ENCODE measurements at places on chromosomes 4 and X.

DNA sequence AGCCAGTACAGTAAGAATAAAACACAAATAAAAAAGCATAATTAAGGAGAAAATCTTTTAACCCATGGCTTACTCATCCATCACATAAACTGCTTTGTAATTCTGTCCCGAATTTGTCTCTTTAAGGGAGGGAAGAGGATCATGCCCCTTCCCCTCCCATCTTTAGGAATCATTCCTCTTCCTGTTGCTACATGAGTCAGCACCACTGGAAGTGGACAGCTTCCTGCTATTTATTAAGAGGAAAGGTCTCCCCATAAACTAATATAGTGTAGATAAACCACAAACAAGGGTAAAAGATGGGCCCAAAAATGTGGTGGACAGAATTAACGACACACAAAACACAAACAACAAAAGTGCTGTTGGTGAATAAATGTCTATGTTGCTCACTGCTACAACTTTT is 75.8 kb downstream of the PPP3CA start:
- DNase-seq: no peak

DNA sequence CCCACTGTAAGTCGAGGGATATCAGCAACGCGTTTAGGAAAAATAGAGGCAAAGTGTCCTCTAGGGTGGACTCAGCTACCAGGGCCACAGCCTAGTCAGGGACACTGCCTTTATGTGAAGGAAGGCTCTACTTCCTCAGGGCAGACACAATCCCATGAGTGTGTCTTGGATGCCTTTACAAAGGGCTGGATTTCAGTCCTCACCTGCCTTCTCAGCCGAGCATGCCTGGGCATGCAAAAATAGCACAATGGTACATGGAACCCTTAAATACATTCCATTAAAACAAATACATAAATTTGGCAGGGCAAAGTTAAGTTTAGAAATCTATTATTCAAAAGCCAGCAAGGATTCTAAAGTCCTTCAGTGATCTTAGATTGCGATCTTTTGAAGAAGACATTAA is 51.1 kb downstream of the DMD start:
- DNase-seq: no peak

GRCh38 chr4:84238247-84239090 is 260.6 kb downstream of the NKX6-1 start:
- DNase-seq: no peak

DNA sequence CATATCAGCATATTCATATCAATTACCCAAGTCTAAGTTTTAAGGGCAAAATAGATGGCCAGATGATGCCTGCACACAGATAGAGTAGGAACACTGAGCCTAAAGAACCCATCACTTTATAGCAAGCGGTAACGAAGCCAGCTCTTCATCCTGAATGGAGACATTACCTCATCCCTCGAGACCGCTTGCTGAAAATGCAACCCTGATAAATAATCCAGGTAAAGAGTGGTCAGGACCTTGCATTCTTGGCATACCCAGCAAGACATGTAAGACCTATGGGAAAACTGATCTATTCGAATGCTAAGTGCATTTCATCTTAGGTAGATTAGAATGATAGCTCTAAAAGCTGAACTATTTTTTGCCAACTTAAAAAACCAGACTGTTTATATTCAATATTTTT is 25.3 kb downstream of the DCHS2 start:
- DNase-seq: no peak

DNA sequence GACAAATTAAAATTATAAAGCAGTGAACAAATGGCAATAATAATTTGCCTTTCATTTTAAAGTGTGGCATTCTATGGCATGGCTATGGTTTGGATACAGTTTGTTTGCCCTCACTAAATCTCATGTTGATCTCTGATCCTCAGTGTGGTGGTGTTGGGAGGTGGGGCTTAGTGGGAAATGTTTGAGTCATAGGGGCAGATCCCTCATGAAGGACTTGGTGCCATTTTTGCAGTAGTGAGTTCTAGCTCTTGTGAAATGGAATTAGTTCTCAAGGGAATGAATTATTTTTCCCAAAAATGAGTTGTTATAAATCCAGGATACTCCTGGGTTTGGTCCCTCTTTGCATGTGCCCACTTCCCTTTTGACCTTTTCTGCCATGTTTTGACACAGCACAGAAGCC is 181.4 kb downstream of the AMELX start:
- DNase-seq: no peak

DNA sequence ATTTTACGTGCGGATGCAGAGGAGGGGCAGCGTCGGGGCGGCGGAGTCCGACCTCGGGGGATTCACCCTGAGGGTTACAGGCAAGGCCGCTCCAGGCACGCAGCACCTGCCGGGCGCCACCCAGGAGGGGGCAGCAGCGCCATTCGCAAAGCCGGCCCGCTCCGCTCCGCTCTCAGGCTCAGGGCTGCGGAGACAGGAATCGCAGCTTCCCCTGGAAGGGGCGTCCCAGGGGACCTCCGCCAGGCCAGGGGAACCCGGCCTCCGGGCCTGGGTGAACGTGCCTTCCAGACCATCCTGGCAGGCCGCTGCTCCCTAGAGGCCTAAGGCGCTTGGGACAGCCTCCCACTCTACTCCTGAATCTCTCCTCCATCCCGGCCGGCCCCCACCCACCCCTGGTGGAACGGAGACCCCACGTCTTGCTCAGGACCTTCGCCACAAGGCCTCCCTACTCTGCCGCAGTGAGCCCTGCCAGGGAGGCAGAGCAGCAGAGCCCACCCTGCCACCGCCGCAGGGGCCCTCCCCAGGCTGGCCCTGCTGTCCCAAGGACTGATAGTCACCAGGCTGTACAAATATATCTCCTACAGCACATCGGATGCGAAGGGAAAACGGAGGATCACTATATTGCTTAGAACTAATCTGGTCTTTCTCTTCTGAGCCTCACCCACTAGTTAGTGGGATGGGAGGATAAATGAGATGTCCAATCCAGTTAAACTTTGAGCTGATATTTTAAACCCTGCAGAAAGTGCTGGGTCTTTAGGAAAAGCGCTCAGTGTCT is 115.0 kb downstream of the SMIM20 start:
- DNase-seq: peak; percentile 85

DNA sequence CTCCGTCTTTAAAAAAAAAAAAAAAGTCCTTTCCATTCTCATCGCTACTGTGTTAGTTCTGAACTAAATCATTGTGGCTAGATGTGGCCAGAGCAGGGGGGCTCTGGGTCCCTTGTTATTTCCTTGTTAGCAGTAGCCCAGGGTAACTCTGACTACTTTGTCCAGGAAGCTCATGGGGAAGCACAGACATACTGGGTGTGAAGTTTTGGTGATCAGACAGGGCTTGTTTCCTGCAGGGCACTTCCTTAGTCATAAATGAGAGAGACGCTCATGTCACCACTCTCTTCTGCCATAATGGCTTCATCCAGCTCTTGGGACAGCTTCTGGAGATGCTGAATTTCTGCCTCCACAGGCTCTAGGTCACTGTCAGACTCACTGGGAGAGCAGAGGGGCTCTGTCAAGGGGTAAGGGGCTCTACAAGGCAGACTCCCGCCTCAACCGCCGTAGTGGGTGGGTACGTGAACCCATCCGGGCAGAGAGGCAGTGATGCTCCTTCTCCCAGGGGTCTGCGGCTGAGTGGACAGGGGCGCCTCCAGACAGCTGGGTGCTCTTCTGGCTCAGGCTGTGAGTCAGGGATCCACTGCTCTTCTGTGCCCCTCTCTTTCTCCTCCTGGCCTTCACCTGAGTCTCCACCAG is 12.9 kb downstream of the STIM2 start:
- DNase-seq: no peak

- DNase-seq: no peak
These were observed 176.1 kb upstream of the MAGEB16 start for GRCh38 chrX:35622040-35622439.

DNA sequence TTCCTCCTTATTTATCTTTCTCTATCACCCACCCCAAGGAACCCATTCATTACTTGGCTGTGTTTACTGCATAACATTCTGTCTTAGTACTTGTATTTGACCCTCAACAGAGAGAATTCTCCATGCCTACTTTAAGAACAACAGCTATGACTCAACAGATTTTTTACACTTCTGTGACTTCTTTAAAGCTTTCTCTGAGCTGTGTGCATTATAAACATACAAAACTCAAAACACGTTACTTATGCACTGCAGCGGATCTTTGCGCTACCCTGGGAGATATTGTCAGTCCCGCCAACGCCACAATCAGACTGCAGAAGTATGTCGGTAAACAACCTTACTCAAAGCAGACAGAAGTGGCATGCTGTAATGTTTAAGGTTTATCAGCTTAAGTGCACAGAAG is 35.1 kb downstream of the PRKX start:
- DNase-seq: no peak

DNA sequence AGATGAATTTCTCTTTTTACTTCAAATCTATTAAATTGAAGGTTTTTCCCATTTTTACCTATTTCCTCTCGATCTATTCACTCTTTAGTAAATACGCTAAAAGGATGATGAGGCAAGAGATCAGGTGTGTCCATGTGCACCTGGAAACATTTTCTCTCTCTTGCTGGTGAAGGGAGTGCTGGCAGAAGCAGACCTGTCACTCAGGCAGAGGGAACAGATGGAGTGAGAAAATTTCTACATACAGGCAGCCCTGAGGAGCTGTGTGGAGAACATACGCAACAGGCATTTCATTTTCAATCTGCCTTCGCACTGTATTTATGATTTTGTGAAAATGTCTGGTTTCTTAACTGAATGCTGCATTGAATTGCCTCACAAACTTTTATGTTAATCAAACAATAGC is 249.5 kb downstream of the GPM6A start:
- no peak for DNase-seq

- no peak for DNase-seq
These were observed 2.3 kb downstream of the MPP1 start for GRCh38 chrX:154802947-154803346.

DNA sequence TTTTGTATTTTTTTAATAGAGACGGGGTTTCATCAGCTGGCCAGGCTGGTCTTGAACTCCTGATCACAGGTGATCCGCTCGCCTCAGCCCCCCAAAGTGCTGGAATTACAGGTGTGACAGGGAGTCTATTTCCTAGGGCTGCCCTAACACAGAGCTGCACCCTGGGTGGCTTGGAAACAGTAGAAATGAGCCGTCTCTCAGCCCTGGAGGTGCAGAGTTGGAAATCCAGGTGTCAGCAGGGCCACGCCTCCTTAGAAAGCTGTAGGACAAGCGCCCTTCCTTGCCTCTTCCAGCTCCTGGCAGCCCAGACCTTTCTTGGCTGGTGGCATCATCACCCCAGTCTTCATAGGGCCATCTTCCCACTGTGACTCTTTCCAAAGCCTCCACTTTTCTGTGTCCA is 71.6 kb downstream of the DCTD start:
- no peak for DNase-seq

DNA sequence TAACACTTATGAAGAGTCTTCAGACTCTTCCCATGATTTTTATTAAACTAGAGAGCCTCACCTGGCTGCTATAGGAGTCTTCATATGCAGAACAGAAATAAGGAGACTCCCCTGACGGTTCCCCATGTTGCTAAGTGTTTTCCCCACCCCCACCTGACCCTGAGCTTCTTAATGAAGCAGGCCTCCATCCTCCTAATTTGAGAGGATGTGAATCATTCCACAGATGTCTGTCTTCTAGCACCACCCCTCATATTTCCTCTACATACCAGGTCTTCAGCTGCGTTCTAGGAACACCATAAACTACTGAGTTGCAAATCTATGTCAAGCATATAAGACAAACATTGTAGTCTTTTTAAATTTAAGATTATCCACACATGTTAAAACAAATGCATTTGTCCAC is 36.9 kb downstream of the RP2 start:
- no peak for DNase-seq

DNA sequence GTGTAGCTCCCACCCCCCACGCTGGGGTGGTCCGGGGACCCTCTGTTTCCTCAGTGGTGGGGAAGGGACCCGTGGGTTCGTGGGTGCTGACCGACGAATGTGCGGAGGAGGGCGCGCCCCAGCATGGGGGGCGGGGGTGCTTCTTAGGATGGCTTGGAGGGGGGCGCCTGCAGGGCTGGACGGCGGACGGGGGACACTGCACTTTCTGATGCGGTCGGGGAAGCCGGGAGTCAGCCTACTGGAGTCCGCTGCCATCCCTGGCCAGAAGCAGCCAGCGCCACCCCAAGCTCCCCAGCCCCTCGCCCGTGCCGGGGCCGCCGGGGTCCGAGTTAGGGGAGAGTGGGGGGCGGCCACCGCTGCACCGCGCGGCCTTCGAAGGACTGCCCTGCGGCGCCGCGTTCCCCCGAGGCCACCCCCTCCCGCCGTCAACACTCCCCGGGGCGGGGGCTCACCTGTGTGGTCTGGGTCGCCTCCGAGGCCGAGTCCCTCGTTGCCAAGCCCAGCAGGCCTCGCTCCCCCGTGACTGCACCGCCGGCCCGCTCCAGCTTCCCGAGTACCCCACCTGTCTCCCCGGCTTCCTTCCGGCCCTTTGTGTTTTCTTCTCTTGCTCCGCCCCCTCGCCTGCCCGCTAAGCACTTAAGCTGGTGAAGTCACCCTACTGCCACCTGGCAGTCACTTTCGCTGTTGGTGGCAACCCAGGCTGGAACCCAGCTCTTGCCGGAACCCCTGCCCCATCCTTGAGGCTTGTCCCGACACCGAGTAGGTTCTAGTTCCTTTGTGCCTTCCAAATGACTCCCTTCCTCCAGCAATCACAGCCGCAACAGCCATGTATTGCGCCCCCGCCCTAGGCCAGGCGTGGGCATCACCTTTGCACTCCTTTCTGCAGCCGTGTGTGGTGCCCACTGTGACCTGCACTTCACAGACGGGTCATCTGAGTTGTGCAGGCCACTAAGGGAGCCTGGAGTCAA is at the start of gene OCIAD2:
Gene OCIAD2, minus strand, starts transcription at position 569 of the 968 bp plus-strand sequence. CDS start 2,225 bp downstream, outside the sequence.
- DNase-seq: peak; percentile 26

DNA sequence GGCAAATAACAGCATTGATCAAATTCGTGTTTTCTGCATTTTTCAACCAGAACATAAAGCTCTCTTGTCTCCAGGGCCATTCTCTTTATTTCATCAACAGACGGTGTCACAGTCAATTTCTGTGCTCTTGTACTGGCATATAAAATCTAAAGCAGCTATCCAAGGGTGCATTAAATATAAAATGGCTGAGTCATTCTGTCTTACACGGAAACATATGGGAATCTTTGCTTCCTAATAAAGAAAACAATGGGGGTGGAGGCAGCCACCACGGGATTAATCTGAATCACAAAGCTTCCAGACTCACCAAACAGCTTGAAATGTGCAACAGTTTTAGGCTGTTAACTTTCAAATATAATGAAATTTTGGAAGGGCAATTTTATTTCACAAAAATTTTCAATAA is 132.6 kb downstream of the IL15 start:
- peak; percentile 7 for DNase-seq

DNA sequence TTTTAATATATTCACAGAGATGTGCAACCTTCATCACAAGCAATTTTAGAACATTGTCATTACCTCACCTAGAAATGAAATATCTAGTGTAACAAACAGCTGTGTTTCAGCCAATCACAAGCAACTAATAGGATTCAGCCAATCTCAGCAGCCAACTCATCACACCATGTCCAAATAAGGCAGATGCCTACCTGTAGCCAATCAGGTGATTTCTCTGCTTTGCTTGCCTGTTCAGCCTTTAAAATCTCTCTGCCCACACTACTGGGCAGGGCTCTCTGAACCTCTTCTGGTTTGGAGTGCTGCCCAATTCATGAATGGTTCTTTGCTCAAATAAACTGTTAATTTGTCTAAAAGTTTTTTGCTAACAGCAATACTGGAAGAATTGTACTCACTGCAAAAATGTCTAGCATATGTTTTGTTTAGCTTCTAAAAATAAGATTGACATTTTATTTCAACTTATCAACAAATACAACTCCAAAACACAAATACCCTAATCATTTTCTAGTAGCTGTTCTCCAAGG is 52.4 kb upstream of the IGFBP7 start:
- no peak for DNase-seq

Measured in muscle of arm (tissue), 14 donors.